ENCODE measurements at places on chromosomes 5 and 9. TPM values are rescaled to one million over a fixed set of nuclear protein-coding genes. Genes with fewer than 3 reads are reported as not detected.

The SLC22A4 gene
- 4.3 TPM for total RNA-seq

The SPATA31A1 gene
- not detected for total RNA-seq

The DIPK1B gene
- not detected for total RNA-seq

The SLC25A2 gene
- total RNA-seq: 0.39 TPM

The SURF2 gene
- 16.9 TPM for total RNA-seq

The ZDHHC11 gene
- total RNA-seq: 5.1 TPM

The ACTBL2 gene
- total RNA-seq: 2.7 TPM

The PPP3R2 gene
- total RNA-seq: not detected

The PLEKHG4B gene
- 31.4 TPM for total RNA-seq

The SPINK6 gene
- not detected for total RNA-seq

The OBP2B gene
- total RNA-seq: not detected

The PKD2L2 gene
- 0.11 TPM for total RNA-seq

The ADAM19 gene
- total RNA-seq: 22.4 TPM

The BTNL3 gene
- total RNA-seq: not detected

The TSSK1B gene
- 0.79 TPM for total RNA-seq

The INSL6 gene
- total RNA-seq: not detected

The C9orf57 gene
- total RNA-seq: not detected

The DND1 gene
- total RNA-seq: 0.76 TPM

The CCDC183 gene
- 0.39 TPM for total RNA-seq

The SEMA4D gene
- total RNA-seq: 34.2 TPM

The ZNF366 gene
- total RNA-seq: 0.39 TPM

The MORN5 gene
- not detected for total RNA-seq

The NPDC1 gene
- total RNA-seq: 0.22 TPM

The SPATA31D4 gene
- not detected for total RNA-seq

The BSPRY gene
- not detected for total RNA-seq

The ASPN gene
- not detected for total RNA-seq

The DOLPP1 gene
- total RNA-seq: 11.9 TPM

The FBP2 gene
- total RNA-seq: not detected

The TRPM3 gene
- total RNA-seq: 0.39 TPM

The C5orf46 gene
- 9.9 TPM for total RNA-seq

The PCDHGA3 gene
- total RNA-seq: 0.33 TPM

The ADCY2 gene
- total RNA-seq: 0.76 TPM

The C9orf50 gene
- 0.39 TPM for total RNA-seq

Data from placental epithelial cell (primary cell).